Adrenal gland (tissue), 19 donors: ENCODE measurements at places on chromosomes 3 and 15.

GRCh38 chr15:29135309-29135657 is 134.3 kb downstream of the NSMCE3 start:
- no peak for DNase-seq

DNA sequence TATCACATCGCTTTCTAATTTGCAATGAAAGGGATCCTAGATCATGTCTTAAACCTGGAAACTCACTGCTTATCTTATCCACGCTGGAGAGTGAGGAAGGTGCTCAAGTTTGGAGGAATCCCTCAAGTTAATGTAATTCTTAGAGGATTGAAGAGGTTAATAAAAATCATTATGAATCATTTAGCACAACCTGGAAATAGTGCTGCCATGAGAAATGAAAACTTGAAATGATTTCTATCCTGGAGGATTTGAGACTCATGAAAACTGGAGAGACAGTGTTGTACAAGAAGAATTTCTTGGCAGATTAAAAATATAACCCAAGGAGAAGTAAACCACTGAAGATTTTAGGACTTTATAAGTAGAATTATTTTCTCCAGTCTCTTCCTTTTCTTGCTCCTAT is 125.9 kb downstream of the ADAMTS9 start:
- DNase-seq, result no peak

GRCh38 chr3:148992027-148992634 is 791 bp downstream of the GYG1 start:
- peak; percentile 62 for DNase-seq

DNA sequence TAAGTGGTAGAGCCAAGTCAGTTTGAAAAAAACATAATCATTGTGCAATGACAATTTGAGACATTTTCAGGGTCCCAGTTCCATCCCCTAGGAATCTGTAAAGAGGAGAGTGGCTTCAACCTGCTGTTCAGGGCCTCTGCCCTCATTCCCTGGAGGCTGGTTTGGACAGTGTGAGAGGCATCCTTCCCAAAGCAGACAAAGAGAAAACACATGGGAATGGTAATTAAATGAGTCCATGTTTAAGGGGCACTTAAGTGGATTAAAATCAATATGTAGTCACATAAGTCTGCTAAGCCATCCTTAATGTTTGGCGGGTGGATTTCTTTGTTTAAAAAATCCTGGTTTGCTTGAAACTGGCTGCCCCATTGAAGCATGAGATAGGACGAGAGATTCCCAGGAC is 146.3 kb upstream of the CTDSPL start:
- DNase-seq, result peak; percentile 6

- no peak for DNase-seq
These were observed 15.0 kb upstream of the HPS3 start for GRCh38 chr3:149114458-149114857.

GRCh38 chr15:25058080-25058785 is 103.4 kb downstream of the SNRPN start:
- DNase-seq, result no peak

GRCh38 chr3:122519693-122520092 is 5.0 kb upstream of the KPNA1 start:
- no peak for DNase-seq

DNA sequence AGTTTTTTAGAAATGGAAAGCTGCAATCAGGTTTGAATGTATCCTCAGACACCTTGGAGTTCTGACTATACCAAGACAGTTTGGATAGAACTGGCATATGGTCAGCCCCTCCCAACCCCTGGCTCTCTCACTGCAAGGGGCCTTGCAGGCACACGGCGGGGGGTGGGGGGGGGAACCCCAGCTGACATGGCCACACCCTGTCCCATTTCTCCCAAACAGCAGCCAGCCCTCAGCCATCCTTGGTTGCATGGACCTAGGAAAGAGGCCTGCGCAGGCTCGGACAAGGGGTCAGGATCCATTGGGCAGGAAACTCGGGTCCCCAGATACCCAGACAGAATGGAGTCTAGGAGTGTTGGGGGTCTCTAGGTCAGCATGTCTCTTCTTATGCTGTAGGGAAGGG is 14.5 kb downstream of the CAND2 start:
- DNase-seq, result no peak

- peak; percentile 70 for DNase-seq
These were observed 82.2 kb upstream of the CTDSPL start for GRCh38 chr3:37779289-37780152.

GRCh38 chr3:13536832-13537231 is 12.1 kb upstream of the FBLN2 start:
- no peak for DNase-seq

GRCh38 chr3:186746008-186746407 is 28.8 kb downstream of the KNG1 start:
- DNase-seq, result no peak

GRCh38 chr3:80079886-80080285 is 312.1 kb upstream of the ROBO1 start:
- DNase-seq, result no peak

- no peak for DNase-seq
These were observed 8.4 kb downstream of the VWA5B2 start for GRCh38 chr3:184237807-184238206.

DNA sequence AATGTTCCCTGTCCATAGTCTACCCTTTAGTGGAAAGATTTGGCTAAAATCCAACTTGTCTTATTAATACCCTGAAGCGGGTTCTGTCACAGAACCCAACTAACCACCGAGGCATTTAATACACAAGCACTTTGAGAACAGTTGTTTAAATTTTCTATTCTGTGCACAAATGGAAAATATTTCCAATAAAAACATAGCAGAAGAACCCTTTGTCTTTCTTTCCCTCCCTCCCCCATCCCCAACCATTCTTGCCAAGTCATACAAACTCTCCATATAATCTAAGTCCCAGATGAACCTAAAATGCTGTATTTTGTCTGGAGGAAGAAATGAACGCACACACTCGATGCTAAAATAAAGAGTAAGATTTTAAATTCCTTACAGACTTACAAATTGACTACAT is 126.9 kb upstream of the STRIT1 start:
- DNase-seq, result no peak

GRCh38 chr3:111744611-111745010 is 114.5 kb upstream of the PHLDB2 start:
- no peak for DNase-seq

- no peak for DNase-seq
These were observed 208.4 kb upstream of the TRIM42 start for GRCh38 chr3:140469491-140469890.

DNA sequence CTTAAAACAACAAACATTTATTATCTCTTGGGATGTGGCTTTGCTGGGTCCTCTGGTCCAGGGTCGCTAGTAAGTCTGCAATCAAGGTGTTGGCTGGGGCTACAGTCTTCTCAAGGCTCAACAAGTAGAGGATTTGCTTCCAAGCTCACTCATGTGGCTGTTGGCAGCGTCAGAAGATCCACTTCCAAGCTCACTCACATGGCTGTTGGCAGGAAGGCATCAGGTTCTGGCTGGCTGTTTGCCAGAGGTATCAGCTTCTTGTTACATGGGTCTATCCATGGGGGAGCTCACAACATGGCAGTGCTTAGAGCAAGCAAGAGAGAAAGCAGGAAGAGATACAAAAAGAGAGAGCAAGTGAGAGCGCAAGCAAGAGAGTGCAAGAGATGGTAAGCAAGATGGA is 15.0 kb upstream of the BNC1 start:
- no peak for DNase-seq

- no peak for DNase-seq
These were observed 7.8 kb downstream of the SCAMP2 start for GRCh38 chr15:74865316-74865715.

DNA sequence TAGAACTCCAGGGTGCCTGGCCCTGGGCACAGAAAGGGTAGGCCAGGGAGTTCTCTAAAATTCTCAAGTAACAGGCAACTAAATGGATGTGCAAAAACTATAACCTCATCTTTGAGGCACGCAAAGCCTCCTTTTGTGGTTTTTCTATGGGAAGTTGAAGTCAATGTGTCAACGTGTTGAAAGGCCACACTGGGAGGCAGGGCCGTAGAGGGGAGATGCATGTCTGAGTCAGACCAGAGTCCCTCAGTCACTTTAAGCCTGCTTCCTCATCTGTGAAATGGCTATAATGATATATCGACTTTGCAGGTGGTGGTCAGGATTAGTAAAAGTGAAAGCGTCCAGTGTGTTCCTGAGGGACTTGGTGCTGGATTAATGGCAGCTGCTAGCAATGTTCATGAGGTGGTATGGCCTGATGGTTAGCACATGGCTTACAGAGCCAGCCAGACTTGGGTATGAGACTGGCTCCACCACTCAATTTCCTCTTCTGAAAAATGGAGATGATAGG is 17.0 kb downstream of the TGM5 start:
- DNase-seq, result no peak

GRCh38 chr3:151219056-151219455 is 16.0 kb upstream of the GPR171 start:
- DNase-seq, result no peak

GRCh38 chr15:100763835-100764750 is 115.5 kb upstream of the ALDH1A3 start:
- DNase-seq, result no peak

GRCh38 chr3:25478964-25479726 is 51.1 kb downstream of the RARB start:
- DNase-seq, result no peak

- no peak for DNase-seq
These were observed 170.9 kb upstream of the NR2E3 start for GRCh38 chr15:71639471-71639870.

- DNase-seq, result no peak
These were observed 13.5 kb upstream of the DLL4 start for GRCh38 chr15:40915679-40916078.

- no peak for DNase-seq
These were observed 119.4 kb upstream of the LMOD3 start for GRCh38 chr3:69241769-69242168.

- no peak for DNase-seq
These were observed 31.6 kb downstream of the TIPARP start for GRCh38 chr3:156705761-156706616.

DNA sequence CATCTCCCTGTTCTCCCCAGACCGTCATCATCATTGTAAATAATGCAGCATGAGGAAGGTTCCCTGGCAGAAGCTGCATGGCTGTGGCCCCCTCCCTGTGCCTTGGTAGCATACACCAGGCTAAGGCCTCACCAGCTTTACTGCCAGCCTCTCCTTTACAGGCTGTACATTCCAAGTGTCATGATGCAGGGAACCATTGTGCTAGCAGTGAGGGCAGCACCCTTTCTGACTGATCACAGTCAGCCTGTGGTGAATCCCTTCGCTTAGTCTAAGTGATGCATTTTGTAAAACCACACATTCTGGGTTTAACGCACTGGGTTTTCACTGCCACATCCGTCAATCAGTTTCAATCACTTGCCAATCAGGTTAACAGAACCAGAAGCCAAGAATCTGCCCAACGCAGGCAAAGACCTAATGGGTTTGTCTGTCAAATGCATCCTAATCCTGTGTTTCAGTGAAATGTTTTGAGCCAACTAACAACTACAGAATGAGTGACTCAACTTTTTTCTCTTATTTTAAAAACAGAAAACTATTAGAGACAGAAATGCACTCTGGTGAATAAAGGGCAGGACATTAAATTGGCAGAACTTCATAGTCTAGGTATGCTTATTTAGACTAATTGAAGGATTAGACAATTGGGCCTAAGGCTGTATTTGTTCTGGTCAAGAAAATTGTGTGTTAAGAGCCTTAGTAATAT is 225.9 kb upstream of the DPH6 start:
- DNase-seq, result no peak

GRCh38 chr3:119885746-119886530 is 104.0 kb downstream of the NR1I2 start:
- no peak for DNase-seq

DNA sequence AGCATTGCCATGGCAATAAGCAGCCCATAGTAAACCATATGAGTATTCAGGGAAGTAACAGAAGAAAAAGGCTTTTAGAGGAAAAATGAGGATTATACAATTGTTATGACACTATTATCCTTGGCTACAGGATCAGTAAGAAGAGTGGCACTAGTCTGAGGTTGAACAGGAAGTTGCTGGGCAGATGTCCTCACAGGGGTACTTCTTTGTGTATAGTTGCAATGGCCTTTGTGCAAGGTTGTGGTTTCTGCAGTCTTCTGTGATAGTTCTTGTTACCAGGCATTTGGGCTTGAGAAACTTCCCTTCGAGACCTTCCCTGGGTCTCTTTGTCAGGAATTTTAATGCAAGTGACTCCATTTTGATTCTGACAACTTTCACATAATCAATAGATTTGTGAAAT is 100.6 kb upstream of the ATP11B start:
- DNase-seq, result no peak

DNA sequence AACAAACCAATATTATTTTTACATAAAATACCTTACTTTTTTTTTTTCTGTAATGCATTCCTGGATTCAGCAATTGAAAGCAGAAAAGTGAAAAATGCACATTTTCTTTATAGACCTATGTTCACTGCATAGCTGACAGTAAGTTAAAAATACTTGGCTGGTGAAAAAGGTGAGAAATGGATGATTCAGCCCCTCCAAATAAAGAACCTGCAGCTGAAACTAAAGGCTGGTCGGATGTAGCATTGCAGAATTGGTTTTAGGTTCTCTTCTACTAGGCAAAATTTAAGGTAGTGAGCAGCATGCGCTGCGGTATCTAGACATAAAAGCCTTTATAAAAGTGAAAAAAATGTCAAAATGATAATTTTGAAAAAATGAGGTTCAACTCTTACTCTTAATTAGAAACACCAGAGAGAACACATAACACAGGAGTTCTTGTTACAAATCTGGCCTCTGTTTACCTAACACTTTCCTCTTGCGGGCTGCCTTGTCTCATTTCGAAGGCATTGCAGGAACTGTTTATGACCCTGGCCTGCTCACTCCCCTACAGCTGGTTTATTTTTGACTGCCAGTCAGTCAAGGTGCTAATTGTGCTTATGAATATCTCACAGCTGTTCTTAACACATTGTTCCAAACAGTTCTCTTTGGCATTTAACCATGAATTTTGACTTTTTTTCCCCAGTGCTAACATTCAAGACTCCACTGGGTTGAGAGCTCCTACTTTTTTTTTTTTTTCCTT is 455.4 kb upstream of the TBL1XR1 start:
- DNase-seq, result no peak

DNA sequence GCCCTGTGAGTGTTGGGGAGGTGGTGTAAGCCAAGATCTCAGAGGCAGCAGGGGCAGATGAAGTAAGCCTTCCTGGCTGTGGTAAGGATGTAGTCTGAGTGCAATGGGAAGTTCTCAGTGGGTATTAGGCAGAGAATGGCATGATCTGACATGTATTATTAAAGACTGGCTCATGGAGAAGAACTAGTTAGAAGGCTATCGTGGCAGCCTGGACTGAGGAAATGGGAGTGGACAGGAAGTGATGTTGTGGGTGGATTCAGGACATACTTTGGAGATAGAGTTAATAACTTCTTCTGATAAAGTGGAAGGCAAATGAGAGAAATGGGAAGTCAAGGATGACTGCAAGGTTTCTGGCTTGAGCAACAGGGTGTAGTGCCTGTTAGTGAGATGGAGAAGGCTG is 250.9 kb upstream of the CFAP20DC start:
- DNase-seq, result no peak

DNA sequence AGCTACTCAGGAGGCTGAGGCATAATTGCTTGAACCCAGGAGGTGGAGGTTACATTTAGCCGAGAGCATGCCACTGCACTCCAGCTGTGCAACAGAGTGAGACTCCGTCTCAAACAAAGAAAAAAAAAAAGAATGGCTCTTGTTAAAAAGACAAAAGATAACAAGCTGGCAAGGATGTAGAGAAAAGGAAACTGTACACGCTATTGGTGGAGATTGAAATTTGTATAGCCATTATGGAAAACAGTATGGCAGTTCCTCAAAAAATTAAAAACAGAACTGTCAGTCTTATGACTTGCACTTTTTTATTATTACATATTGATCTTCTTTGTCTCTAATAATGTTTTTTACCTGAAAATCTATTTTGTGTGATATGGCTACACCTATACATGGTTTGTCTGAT is 41.9 kb downstream of the MEX3B start:
- no peak for DNase-seq

GRCh38 chr3:169953462-169954141 is 13.0 kb upstream of the SEC62 start:
- no peak for DNase-seq
